CD4-positive, alpha-beta T cell treated with Interleukin-12 subunit alpha and Interleukin-12 subunit beta, for 1 hour (primary cell): ENCODE measurements at places on chromosomes 13 and 19.

- no peak for DNase-seq
Measured at GRCh38 chr19:5339198-5339949, 1.2 kb downstream of the PTPRS start.

- DNase-seq = no peak
Measured at GRCh38 chr13:50577806-50578205, 265.7 kb downstream of the DLEU7 start.

DNA sequence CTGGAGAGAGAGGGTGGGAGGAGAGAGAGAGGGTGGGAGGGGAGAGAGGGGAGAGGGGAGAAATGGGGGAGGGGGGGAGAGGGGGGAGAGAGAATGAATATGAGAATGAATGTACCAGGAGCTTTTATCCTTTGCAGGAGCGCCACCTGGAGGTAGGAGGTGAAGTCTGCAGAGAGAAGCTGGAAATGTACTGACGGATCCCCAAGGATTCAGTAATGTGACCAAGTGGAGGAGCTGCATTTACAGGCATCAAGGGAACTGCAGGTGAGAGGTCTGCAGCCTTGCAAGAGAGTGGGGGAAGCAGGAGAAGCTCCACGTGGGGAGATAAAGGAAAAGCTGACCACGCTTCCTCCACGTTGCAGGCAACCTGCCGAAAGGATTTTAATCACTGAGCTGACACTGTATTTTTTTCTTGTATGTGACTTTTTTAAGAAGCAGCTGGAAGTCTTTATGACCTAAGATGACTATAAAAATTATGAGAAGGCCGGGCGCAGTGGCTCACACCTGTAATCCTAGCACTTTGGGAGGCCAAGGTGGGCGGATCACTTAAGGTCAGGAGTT lies 33.7 kb downstream of the VSTM1 start:
- DNase-seq = peak; percentile 51

DNA sequence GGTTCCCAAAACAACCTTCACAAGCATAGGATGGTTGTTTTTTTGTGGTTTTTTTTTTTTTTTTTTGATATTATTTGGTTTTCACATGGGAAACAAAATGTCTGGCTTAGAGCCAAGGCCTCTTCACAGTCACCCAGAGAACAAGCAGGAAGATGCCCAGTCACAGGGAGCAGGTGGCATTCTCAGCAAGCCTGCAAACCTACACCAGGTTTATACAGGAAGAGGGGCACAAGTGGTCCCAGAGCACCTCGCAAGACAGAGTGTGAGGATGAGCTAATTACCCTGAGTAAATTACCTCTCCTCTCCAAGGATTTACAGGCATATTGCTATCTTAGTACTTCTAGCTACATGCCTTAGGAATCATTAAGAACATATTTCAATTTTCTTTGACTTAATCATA lies 1375.6 kb downstream of the EFNB2 start:
- DNase-seq = no peak

DNA sequence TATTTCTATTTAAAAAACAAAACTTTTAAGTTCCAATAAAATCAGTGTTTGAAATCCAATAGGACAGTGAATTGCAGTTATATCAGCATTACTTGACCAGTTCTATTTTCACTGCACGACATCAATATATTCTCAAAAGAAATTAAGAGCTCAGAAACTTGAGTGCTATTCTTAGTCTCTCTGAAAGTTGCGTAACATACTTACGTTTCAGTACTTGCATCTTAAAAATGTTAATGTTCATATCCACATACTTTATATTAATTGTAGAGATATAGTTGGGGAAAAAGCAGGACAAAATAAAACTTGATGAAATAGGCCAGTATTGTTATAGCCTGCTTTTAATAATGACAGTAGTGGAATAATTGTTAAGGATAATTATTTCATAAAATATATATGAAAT lies 720.5 kb upstream of the PCDH9 start:
- DNase-seq = no peak

GRCh38 chr13:28337166-28338005 lies 157.5 kb downstream of the FLT1 start:
- no peak for DNase-seq

GRCh38 chr19:2740314-2740656 lies 468 bp upstream of the SLC39A3 start:
- DNase-seq = no peak

- no peak for DNase-seq
Measured at GRCh38 chr13:96011291-96011872, 41.8 kb downstream of the UGGT2 start.

DNA sequence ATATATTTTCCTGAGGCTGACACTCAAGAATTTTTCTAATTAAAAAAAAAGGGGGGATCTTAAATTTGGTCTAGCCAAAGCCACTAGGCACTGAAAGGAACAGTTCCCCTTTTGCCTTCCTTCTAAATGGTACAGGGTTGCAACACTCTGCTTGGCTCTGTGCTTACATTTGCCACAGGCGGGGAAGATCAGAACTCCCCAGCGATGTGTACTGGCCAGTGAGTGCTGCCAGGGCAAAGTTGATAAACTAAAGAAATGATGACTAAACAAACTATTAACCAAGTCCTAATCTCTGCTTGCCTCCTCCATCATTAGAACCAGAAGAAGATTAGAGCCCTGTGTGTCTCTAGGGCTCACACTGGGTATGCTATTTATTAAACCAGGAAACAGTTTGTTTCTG lies 75.3 kb upstream of the SCEL start:
- DNase-seq = peak; percentile 9

GRCh38 chr13:113546571-113547237 lies 37.8 kb upstream of the TFDP1 start:
- DNase-seq = no peak

GRCh38 chr13:32759152-32759551 lies 172.9 kb downstream of the PDS5B start:
- DNase-seq = no peak

GRCh38 chr19:54792814-54793213 lies 10.6 kb upstream of the KIR2DL4 start:
- DNase-seq = peak; percentile 5

GRCh38 chr13:66532146-66532545 lies 698.0 kb downstream of the PCDH9 start:
- no peak for DNase-seq

GRCh38 chr13:109857803-109858202 lies 71.4 kb upstream of the IRS2 start:
- DNase-seq = no peak

DNA sequence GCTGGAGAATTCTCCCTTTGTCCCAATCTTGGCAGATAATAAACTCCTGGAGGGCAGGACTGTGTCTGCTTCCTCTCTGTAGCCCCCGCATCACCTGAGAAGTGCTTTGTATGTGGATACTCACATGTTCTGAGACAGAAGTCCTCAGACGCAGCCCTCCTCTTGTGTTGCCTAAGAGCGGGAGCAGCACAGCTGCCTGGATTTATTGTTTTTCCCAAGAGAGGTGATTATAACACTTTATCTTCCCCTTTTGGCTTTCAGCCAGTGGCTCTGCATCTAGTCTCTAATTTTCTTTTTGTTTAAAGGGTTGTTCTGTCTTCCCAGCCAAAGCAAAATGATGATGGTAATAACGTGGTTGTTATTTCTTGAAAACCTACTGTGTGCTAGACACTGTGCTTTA lies 36.1 kb downstream of the OLFM4 start:
- no peak for DNase-seq

GRCh38 chr19:3250675-3251074 lies 26.2 kb downstream of the CELF5 start:
- DNase-seq = peak; percentile 39

- no peak for DNase-seq
Measured at GRCh38 chr13:21576426-21576825, 27.5 kb downstream of the MICU2 start.

- DNase-seq = no peak
Measured at GRCh38 chr13:53238261-53238660, 209.6 kb downstream of the OLFM4 start.

DNA sequence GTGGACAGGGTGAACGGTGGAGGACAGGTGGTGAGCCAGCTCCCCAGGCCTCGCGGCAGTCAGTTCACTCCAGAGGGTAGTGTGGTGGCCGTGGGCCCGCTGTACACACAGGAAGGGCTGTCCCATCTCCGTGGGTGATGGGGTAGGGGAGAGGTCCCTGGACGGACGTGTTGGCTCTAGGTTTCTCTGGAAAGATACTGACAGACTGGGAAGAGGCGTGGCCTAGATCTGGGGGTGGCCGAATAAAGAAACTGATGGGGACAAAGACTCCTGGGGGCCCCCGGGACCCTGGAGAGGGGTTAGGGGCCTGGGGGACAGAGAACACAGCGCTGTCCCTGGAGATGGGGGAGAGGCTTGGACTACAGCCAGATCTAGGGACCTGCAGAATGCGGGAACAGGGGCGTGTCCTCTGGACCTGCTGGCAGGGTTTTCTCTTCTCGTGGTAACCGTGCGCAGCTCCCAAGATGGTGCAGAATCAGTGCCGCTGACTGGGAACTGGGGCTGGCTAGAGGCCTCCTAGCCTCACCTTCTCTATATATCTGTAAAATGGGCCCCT lies 4.0 kb upstream of the PRAM1 start:
- no peak for DNase-seq

GRCh38 chr13:48437371-48437770 lies 24.5 kb upstream of the LPAR6 start:
- no peak for DNase-seq

- no peak for DNase-seq
Measured at GRCh38 chr19:17457616-17458015, 3.1 kb downstream of the NXNL1 start.

DNA sequence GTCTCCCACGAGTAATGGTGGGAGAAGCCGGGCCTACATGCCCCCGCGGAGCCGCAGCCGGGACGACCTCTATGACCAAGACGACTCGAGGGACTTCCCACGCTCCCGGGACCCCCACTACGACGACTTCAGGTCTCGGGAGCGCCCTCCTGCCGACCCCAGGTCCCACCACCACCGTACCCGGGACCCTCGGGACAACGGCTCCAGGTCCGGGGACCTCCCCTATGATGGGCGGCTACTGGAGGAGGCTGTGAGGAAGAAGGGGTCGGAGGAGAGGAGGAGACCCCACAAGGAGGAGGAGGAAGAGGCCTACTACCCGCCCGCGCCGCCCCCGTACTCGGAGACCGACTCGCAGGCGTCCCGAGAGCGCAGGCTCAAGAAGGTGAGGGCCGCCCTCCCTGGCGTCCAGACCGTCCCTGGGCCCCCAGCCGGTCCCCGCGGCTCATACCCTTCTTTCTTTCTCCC lies 1.4 kb upstream of the USF2 start:
- DNase-seq = peak; percentile 23

DNA sequence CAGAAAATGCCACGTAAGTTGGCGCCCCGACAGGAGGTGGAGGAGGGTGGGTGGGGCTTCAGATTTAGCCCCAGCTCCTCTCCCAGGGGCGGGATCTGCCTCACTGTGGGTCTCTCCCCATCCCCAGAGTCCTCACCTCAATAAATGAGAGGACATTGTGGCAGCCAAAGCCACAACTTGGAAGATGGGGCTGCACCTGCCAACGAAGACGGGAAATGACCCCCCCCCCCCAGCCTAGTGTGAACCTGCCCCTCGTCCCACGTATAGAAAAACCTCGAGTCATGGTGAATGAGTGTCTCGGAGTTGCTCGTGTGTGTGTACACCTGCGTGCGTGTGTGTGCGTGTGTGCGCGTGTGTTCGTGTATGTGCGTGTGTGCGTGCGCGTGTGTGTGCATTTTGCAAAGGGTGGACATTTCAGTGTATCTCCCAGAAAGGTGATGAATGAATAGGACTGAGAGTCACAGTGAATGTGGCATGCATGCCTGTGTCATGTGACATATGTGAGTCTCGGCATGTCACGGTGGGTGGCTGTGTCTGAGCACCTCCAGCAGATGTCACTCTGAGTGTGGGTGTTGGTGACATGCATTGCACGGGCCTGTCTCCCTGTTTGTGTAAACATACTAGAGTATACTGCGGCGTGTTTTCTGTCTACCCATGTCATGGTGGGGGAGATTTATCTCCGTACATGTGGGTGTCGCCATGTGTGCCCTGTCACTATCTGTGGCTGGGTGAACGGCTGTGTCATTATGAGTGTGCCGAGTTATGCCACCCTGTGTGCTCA lies 1.5 kb upstream of the TRAPPC5 start:
- DNase-seq = peak; percentile 80
